ENCODE measurements at places on chromosomes 6 and 20. TPM values are rescaled to one million over a fixed set of nuclear protein-coding genes. Genes with fewer than 3 reads are reported as not detected.
A peak's percentile ranks its signal among the peaks of the same experiment; 100 is the strongest.

DNA sequence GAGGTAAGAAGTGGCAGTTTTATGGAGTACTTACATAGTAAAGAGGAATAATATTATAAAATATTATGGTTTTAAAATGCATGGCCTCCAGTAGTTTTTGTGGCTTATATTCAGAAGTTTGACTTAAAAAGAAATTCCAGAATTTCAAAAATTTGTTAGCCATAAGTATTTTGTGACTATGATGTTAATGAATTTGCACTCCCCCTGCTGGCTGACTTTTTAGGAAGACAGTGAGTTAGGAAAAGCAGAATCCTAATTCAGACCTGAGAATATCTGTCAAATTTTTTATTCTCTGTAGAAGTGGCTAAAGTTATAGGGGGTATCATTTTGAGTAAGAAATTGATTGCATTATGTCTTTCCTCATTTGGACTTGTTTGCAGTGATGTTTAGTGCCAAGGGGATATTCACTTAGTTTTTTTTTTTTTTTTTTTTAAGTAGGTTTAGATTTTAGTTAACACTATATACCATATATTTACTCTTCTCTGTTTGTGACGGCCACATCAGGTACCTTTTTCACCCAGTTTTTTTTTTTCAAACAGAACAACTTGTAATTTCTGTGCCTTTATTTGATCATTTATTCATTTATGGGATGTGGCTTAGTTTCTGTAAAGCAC, 40.8 kb downstream of the ZFAND3 start:
- DNase-seq: no peak
- H3K4me1 ChIP-seq: peaks cover 17% of the 10 kb centered on the region
- no peaks in the 10 kb centered on the region for H3K27me3 ChIP-seq
- H3K4me3 ChIP-seq: no peak overlapping the region
- H3K36me3 ChIP-seq: no peaks in the 10 kb centered on the region
- H3K27ac ChIP-seq: no peak overlapping the region

GRCh38 chr6:134015719-134016557, 36.5 kb downstream of the SLC2A12 start:
- H3K27me3 ChIP-seq: no peaks in the 10 kb centered on the region
- no peak for DNase-seq
- no peaks in the 10 kb centered on the region for H3K36me3 ChIP-seq
- H3K4me1 ChIP-seq: peaks cover 37% of the 10 kb centered on the region
- no peak overlapping the region for H3K4me3 ChIP-seq
- no peak overlapping the region for H3K27ac ChIP-seq

- no peaks in the 10 kb centered on the region for H3K36me3 ChIP-seq
- DNase-seq: no peak
- H3K4me1 ChIP-seq: no peaks in the 10 kb centered on the region
- H3K27ac ChIP-seq: no peak overlapping the region
These were observed 105.6 kb upstream of the PTPRT start for GRCh38 chr20:43295263-43295662.

GRCh38 chr6:31204751-31205145, 34.3 kb upstream of the POU5F1 start:
- no peaks in the 10 kb centered on the region for H3K27me3 ChIP-seq
- H3K27ac ChIP-seq: peak overlapping the region; percentile 95

DNA sequence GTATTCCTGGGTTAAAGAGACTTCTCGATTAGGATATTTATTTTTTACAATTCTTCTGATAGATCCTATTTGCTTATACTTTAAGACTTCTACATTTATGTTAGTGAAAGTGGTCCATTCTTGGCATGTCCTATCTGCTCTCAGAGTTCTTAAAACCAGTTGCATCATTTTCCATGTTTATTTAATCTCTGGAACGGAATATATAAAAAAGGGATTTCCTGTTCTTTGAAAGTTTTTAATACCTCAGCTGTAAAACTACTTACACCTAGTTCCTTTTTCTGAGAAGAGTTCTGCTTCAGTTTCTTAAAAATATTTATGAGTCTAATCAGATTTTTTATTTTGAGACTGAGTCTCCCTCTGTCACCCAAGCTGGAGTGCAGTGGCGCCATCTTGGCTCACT, 18.0 kb upstream of the MYL9 start:
- no peaks in the 10 kb centered on the region for H3K36me3 ChIP-seq
- no peak overlapping the region for H3K27ac ChIP-seq
- H3K27me3 ChIP-seq: no peaks in the 10 kb centered on the region
- H3K4me1 ChIP-seq: no peaks in the 10 kb centered on the region

- no peak overlapping the region for H3K4me3 ChIP-seq
- H3K4me1 ChIP-seq: no peaks in the 10 kb centered on the region
- no peak overlapping the region for H3K27ac ChIP-seq
- H3K36me3 ChIP-seq: no peaks in the 10 kb centered on the region
- DNase-seq: peak; percentile 24
These were observed 75.2 kb downstream of the LRRC1 start for GRCh38 chr6:53869964-53870363.

DNA sequence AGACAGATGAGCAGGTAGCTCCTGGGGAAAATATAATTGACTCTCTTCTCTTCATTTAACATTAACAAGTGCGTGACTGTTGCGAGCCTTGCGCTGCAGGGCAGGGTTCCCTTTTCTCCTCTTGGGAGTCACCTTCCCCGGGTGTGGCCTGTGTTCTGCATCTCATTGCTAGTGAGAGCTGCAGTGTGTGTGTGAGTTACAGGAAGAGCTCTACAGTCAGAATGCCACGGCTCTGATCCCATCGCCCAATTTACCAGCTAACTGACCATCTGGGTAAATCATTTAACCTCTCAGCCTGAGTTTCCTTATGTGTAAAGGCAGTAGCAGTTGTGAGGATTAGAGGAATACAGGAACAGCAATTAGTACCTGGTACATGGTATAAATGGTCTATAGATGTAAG, 106.8 kb upstream of the NUP153 start:
- H3K27ac ChIP-seq: no peak overlapping the region
- no peak overlapping the region for H3K4me3 ChIP-seq
- no peaks in the 10 kb centered on the region for H3K36me3 ChIP-seq

- no peak for DNase-seq
- no peak overlapping the region for H3K27ac ChIP-seq
- H3K4me3 ChIP-seq: no peak overlapping the region
- H3K4me1 ChIP-seq: peaks cover 7% of the 10 kb centered on the region
These were observed 237.2 kb downstream of the TFAP2A start for GRCh38 chr6:10177704-10178103.

- DNase-seq: peak; percentile 78
- H3K36me3 ChIP-seq: 0 out of 2 replicates have a peak, but pooled peaks cover 5% of the 10 kb centered on the region
- H3K4me3 ChIP-seq: no peak overlapping the region
These were observed 392.2 kb upstream of the MARCKS start for GRCh38 chr6:113464960-113465359.

DNA sequence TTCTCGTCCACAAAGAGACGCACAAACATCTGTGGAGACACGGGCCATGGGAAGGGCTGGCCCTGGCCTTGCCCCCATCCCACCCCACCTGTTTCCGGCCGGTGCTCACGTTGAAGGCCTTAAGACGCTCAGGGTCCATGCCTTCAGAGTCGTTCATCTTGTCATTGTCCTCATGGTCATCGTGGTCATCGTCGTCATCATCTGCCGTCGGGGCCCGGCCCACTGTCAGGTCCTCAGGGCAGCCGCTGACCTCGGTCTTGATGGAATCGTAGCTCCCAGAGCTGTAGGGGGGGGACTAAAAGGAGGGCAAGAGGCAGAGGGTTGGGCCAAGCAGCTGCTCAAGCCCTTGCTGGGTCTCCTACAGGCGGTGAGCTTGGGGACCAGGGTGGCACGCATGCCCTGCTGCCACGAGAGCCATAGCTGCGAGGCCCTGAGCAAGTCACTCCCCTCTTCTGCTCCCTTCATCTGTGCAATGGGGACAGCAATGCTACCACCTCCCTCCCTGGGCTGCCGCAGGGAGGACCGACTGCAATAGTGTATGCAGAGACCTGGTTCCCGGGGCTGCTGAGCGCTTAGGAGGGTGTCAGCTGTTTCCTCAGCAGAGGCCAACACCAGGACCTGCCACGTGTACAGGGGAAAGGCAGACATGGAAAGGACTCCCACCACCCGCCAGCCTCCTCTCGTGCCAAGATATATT, 95.5 kb downstream of the ASXL1 start:
- no peaks in the 10 kb centered on the region for H3K27me3 ChIP-seq
- H3K27ac ChIP-seq: no peak overlapping the region
- DNase-seq: no peak
- no peaks in the 10 kb centered on the region for H3K36me3 ChIP-seq
- H3K4me1 ChIP-seq: no peaks in the 10 kb centered on the region

DNA sequence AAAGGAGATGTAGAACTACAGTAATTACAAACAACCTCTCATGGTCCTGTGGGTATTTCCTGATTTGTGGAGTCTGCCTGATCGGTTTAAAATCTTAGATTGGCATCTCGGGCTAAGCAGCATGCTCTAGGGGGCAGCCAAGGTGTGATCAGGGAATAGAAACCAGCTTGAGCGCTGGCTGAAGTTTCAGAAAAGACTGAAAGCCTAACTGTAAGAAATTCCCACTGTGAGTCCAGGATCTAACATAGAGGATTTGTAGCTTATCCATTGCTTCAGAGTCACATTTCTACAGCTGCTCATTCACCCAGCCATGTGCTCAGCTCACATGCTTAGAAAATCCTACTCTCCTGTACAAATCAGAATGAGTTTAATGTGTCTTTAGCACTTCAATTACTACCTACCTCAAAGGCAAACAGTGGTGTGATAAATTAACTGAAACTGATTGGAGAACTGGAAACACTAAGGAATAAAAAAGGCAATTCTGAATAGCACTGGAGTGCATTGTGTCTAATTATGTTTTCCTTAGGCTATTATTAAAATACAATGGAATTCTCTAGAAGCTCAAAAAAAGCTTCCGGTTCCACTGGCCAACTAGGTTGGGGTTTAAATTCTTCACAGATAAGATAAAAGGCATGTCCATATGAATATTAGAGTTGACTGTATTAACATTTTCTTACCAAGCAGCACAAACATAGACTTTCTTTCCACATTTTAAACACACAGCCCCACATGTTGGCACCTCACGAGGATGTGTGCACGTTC, 73.8 kb upstream of the MPC1 start:
- no peaks in the 10 kb centered on the region for H3K36me3 ChIP-seq
- H3K27ac ChIP-seq: no peak overlapping the region
- no peak for DNase-seq
- H3K4me3 ChIP-seq: no peak overlapping the region
- H3K4me1 ChIP-seq: peaks cover 14% of the 10 kb centered on the region
- H3K27me3 ChIP-seq: no peaks in the 10 kb centered on the region

DNA sequence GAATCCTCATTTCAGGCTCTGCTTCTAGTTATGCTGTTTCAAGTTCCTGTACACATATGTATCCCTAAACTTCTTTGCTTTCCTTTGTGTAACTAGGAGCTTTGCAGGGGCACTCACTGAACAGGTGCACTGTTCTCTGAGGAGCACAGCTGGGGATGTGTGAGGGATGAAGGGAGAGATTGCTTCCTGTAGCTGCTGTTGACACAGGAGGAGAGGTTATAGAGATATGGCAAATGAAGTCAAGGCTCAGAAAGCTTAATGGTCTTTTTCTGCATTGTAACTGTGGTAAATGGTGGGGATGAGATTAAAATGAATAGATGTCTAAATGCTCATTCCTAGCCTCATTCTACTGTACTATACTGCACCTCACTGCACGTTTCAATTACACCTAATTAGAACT, 454.3 kb downstream of the BTBD3 start:
- no peak for DNase-seq
- no peaks in the 10 kb centered on the region for H3K27me3 ChIP-seq
- H3K4me1 ChIP-seq: no peaks in the 10 kb centered on the region
- no peak overlapping the region for H3K27ac ChIP-seq
- H3K4me3 ChIP-seq: no peak overlapping the region

DNA sequence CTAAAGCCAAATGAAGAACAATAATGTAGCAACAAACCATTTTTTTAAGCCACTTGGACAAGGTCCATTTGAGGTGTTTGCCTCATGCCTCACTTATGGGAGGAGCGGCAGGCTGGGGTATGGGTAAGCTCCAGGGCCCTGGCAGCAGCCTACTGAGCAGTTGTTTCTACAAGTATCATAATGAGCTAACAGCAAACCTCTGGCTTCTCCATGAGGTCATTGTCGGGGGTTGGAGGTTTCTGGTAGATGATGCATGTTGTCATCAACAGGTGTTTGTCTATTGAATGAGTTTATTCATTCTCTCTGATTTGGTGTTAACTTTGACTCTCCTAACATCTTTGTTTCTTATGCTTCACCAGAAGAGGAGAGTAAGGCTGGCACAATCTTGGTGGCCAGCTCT, 150.7 kb downstream of the TBC1D7 start:
- H3K27me3 ChIP-seq: peaks cover 63% of the 10 kb centered on the region
- DNase-seq: no peak
- H3K27ac ChIP-seq: no peak overlapping the region
- H3K4me3 ChIP-seq: no peak overlapping the region
- H3K4me1 ChIP-seq: no peaks in the 10 kb centered on the region

- H3K27ac ChIP-seq: no peak overlapping the region
- DNase-seq: no peak
- H3K4me3 ChIP-seq: no peak overlapping the region
- no peaks in the 10 kb centered on the region for H3K4me1 ChIP-seq
These were observed 255.0 kb downstream of the HACE1 start for GRCh38 chr6:104604685-104605084.

- no peak overlapping the region for H3K27ac ChIP-seq
- H3K27me3 ChIP-seq: peaks cover 35% of the 10 kb centered on the region
- no peaks in the 10 kb centered on the region for H3K36me3 ChIP-seq
- DNase-seq: no peak
These were observed 748.4 kb upstream of the CHD6 start for GRCh38 chr20:42366626-42367025.

DNA sequence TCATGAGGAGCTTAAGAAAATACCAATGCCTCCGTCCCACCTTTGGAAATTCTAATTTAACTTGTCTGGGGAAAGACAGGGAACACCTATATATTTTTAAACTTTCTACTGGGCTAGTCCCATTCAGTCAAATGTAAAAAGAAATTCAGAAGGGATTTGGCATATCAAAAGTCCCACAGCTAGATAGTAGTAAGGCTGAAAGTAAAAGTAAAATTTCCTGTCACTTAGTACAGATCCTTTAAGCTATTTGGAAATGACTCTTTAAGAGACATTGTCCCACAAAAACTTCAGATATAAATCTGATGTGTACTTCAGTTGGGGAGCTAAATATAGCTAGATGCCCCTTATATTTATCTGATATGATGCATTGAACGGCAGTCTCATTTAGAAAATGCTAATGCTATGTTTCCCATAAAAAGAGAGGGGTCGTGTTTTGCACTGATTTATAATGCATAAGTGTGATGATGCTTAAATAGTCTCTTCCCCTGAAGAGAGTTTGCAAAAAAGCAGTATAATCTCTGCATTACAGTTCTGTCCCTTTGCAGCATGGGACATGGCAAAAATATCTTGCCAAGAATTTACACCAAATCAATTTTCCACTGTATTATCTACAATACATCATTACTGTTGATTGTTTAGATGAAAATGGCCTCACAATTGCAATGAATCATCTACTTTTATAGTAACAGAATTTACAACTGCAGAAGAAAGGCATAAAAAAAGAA, 860.8 kb upstream of the MAP3K7 start:
- no peak overlapping the region for H3K27ac ChIP-seq
- H3K27me3 ChIP-seq: no peaks in the 10 kb centered on the region
- H3K4me1 ChIP-seq: no peaks in the 10 kb centered on the region
- no peak overlapping the region for H3K4me3 ChIP-seq

Gene PKIB
- 4.8 TPM for total RNA-seq

Gene PAX1
- total RNA-seq: not detected

Gene ASIP
- total RNA-seq: not detected

Gene SIRPB1
- 4.1 TPM for total RNA-seq

Gene PSORS1C2
- total RNA-seq: not detected

Gene CST3
- total RNA-seq: 262 TPM

Gene SLC12A5
- 8.7 TPM for total RNA-seq

Gene DYNLT2
- 1.4 TPM for total RNA-seq
